ENCODE measurements at places on chromosomes 16 and 17. TPM values are rescaled to one million over a fixed set of nuclear protein-coding genes. Genes with fewer than 3 reads are reported as not detected.

GRCh38 chr16:89505204-89506112 is 2.7 kb upstream of the SPG7 start:
- H3K36me3 ChIP-seq = peaks cover 2% of the 10 kb centered on the region
- DNase-seq = peak; percentile 97
- peaks cover 29% of the 10 kb centered on the region for H3K4me1 ChIP-seq
- no peaks in the 10 kb centered on the region for H3K27me3 ChIP-seq
- H3K27ac ChIP-seq = peak overlapping the region; percentile 90
- H3K4me3 ChIP-seq = peak overlapping the region; percentile 85

GRCh38 chr17:43530288-43531081 is 15.7 kb downstream of the ETV4 start:
- no peak for DNase-seq
- no peak overlapping the region for H3K27ac ChIP-seq
- no peaks in the 10 kb centered on the region for H3K36me3 ChIP-seq
- no peaks in the 10 kb centered on the region for H3K27me3 ChIP-seq

DNA sequence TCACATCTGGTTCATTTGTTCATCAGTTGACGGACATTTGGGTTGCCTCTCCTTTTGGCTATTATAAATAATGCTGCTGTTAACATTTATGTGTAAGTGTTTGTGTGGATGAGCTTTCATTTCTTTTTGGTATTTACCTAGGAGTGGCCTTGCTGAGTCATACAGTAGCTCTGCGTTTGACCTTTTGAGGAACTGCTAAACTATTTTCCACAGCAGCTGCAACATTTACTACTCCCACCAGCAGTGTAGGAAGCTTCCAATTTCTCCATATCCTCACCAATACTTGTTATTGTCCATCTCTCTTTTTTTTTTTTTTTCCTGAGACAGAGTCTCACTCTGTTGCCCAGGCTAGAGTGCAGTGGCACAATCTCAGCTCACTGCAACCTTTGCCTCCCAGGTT is 20.7 kb upstream of the PLCG2 start:
- no peak for DNase-seq
- H3K27me3 ChIP-seq = no peaks in the 10 kb centered on the region
- no peaks in the 10 kb centered on the region for H3K36me3 ChIP-seq
- H3K4me1 ChIP-seq = peaks cover 11% of the 10 kb centered on the region

XYLT1 gene
- total RNA-seq = 7.3 TPM

KRTAP2-3 gene
- total RNA-seq = not detected

GRCh38 chr16:84959045-84959576 is 52.2 kb downstream of the ZDHHC7 start:
- peaks cover 3% of the 10 kb centered on the region for H3K4me1 ChIP-seq
- DNase-seq = no peak
- H3K36me3 ChIP-seq = no peaks in the 10 kb centered on the region
- no peak overlapping the region for H3K4me3 ChIP-seq
- no peaks in the 10 kb centered on the region for H3K27me3 ChIP-seq

DNA sequence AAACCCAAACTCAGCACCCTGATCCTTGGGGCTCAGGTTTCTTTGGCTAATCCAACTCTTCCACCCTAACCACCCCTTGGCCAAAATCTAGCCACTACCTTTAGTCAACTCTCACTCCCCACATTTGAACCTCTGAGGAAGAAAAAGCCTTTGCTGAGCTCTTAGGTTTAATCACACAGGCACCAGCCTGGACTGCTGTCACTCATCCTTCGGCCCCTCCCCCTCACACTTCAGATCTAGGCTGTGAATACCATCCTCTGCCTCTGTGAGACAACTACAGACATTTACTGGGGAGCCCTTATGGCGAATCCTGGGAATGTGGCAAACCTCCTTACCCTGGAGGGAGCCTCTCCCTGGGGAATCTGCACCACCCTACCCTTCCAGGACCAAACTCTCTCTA is 5.3 kb upstream of the RNASEK start:
- peak overlapping the region; percentile 4 for H3K27ac ChIP-seq
- H3K4me3 ChIP-seq = no peak overlapping the region

DNA sequence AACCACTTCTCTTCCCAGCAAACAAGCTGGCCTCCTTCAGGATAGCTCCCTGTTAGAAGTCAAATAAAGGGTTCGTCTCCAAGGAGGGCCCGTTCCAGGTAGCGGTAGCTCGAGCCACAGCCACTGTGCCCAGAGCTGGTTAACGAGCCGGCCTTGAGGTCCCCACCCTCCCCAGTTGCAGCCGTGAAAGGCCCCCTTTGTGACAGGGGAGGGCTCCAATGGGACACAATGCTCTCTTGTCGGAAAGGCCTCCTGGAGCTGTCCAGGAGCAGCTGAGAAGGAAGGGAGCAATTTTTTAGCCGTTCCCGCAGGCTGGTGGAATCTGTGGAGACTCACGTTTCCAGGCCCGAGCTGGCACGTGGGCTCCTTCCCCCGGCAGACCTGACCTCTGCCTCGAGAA is 29.9 kb upstream of the FOXF1 start:
- H3K27ac ChIP-seq = no peak overlapping the region
- no peak overlapping the region for H3K4me3 ChIP-seq
- no peaks in the 10 kb centered on the region for H3K4me1 ChIP-seq
- no peak for DNase-seq

TEX19 gene
- not detected for total RNA-seq

DNA sequence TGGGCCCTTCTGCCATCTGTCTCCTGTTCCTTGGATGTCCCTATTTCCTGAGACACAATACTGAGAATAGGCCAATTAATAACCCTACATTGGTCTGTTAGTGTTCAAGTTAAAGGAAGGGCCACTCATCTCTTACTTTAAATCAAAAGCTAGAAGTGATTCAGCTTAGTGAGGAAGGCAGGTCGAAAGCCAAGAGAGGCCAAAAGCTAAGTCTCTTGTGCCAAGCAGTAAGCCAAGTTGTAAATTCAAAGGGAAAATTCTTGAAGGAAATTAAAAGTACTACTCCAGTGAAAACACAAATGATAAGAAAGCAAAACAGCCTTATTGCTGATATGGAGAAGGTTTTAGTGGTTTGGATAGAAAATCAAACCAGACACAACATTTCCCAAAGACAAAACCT is 28.8 kb downstream of the ANKFN1 start:
- no peak for DNase-seq
- peaks cover 3% of the 10 kb centered on the region for H3K27me3 ChIP-seq
- no peaks in the 10 kb centered on the region for H3K36me3 ChIP-seq
- no peak overlapping the region for H3K27ac ChIP-seq
- no peak overlapping the region for H3K4me3 ChIP-seq

GRCh38 chr16:17747081-17747756 is 276.5 kb upstream of the XYLT1 start:
- H3K4me1 ChIP-seq = no peaks in the 10 kb centered on the region
- H3K36me3 ChIP-seq = no peaks in the 10 kb centered on the region
- peaks cover 6% of the 10 kb centered on the region for H3K27me3 ChIP-seq
- H3K27ac ChIP-seq = no peak overlapping the region

GPR139 gene
- total RNA-seq = not detected

DNA sequence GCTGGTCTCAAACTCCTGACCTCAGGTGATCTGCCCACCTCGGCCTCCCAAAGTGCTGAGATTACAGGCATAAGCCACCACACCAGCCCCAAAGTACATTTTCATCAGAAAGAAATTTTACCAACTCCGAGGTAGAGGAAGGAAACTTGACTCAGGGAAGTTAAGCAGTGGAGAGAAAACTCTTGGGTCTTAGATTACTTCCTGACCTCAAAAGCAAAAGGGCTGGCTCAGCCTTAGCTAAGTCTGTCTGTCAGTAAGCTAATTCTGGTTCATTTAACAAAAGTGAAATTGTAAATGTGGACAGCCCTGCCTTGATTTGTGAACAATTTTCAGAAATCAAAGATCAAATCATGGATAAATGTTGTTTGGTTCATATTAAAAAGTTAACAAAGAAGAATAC is 30.6 kb downstream of the MAP2K6 start:
- peaks cover 10% of the 10 kb centered on the region for H3K4me1 ChIP-seq
- peak overlapping the region; percentile 71 for H3K27ac ChIP-seq
- H3K36me3 ChIP-seq = peaks cover 8% of the 10 kb centered on the region
- H3K4me3 ChIP-seq = no peak overlapping the region
- DNase-seq = no peak

CD300A gene
- total RNA-seq = 2.2 TPM

TNP2 gene
- total RNA-seq = not detected

DNA sequence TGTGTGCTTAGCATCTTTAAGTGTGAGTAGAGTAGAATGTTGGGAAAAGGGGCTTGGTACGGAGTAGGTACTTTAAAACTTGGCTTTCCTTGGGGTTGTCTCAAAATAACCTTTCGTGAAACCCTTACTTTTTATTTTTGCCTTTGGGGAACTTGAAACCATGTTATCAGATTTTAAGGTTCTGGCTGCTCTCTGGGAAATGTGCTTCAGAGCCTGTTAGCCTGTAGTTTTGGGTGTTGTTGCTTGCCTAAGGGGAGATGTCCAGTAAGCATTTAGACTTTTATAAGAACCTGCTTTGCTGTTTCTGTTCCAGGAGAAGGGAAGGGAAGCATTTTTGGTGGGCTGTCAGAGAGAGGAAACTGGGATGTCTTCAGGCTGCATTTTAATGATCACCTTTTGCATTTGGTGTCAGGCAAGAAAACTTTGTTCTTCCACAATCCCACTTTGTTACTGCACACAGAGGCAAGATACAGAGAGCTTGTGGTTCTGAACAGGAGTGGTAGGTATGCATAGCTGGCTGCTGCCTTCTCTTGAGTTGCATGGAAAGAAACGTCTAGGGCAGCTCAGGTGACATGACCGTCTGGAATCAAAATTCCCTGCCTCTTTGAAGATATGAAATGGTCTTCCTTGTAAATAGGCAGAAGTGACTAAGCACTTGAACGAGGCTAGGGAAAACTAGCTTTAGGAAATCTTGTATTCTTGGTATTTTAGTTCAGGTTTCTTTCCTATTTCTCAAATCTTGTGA is 1.7 kb downstream of the RABEP1 start:
- no peaks in the 10 kb centered on the region for H3K27me3 ChIP-seq
- peak overlapping the region; percentile 82 for H3K4me3 ChIP-seq
- no peak for DNase-seq
- H3K36me3 ChIP-seq = peaks cover 26% of the 10 kb centered on the region

GRCh38 chr16:74667255-74667700 is 601 bp upstream of the RFWD3 start:
- H3K36me3 ChIP-seq = peaks cover 41% of the 10 kb centered on the region
- DNase-seq = peak; percentile 60
- H3K27ac ChIP-seq = peak overlapping the region; percentile 98
- H3K4me1 ChIP-seq = peaks cover 33% of the 10 kb centered on the region
- H3K4me3 ChIP-seq = peak overlapping the region; percentile 85
- no peaks in the 10 kb centered on the region for H3K27me3 ChIP-seq

DNA sequence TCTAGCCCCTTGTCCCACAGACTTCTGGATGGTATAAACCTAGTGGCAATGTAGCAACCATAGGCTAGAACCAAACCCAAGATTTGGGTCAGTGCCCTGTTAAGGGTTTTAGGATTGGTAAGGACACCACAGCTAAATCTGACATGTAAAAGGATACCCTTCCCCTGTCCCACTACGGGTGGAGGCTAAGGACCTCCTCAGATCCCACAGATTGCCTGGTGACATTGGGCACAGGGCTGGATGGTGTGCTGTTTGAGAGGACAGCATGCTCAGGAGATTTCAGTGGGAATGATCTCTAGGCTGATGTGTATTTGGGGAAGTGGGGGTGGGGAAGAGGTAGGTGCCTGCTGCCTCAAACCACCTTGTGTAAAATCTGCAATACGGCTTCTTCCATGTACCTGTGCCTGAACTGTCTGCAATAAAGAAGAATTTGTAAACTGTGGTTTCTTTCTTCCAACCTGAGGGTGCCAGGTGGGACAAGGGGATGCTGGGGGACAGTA is 671 bp upstream of the EDC4 start:
- peak overlapping the region; percentile 86 for H3K27ac ChIP-seq
- peak overlapping the region; percentile 82 for H3K4me3 ChIP-seq
- H3K4me1 ChIP-seq = peaks cover 27% of the 10 kb centered on the region
- no peaks in the 10 kb centered on the region for H3K27me3 ChIP-seq

PERCC1 gene
- not detected for total RNA-seq

- no peak overlapping the region for H3K27ac ChIP-seq
- no peak for DNase-seq
- no peak overlapping the region for H3K4me3 ChIP-seq
- H3K4me1 ChIP-seq = no peaks in the 10 kb centered on the region
- peaks cover 21% of the 10 kb centered on the region for H3K27me3 ChIP-seq
These were observed 100.7 kb downstream of the KCNJ12 start for GRCh38 chr17:21476867-21477266.

DNA sequence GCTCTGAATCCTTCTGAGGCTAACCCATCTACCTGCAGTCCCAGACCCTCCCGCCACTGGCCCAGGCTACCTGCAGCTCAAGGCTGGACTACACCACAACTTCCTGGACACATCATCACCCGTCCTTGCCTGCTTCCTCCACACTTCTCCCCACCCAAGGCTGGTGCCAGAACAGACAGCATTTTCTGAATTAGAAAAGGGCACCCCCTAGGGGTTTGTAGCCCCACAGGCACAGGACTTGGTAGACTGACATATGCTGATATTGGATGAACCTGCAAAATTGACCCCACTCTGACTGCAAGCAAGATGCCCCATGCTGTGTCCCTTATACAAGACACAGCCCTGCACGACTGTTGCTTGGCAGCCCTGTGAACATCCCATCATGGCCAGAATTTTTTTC is 271.5 kb upstream of the C16orf82 start:
- no peak overlapping the region for H3K4me3 ChIP-seq
- peak; percentile 54 for DNase-seq
- no peak overlapping the region for H3K27ac ChIP-seq

KRTAP9-4 gene
- total RNA-seq = not detected

- H3K4me1 ChIP-seq = no peaks in the 10 kb centered on the region
- no peak overlapping the region for H3K4me3 ChIP-seq
- no peaks in the 10 kb centered on the region for H3K36me3 ChIP-seq
- no peaks in the 10 kb centered on the region for H3K27me3 ChIP-seq
These were observed 128.4 kb downstream of the WWOX start for GRCh38 chr16:78227855-78228254.

GP1BA gene
- total RNA-seq = not detected

GRIN2C gene
- total RNA-seq = not detected

HYDIN gene
- total RNA-seq = not detected

DNA sequence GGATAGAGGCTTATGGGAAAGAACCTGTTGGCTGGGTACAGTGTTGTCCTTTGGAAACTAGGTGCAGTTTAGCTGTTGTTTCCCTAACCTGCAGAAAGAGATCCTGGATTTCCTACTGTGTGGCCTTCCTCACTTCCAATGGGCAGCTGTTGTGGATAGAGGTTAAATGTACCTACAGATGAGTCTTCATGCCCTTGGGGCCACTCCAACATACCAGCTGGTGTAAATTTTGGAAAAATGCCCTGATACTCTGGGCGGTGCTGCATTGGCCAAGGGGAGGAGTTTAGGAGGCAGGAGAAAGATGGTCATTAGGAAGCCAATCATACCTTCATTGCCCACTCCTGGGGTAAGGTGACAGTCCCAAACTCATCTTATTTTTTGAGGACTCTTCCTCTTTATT is 70.2 kb downstream of the SNX11 start:
- peaks cover 33% of the 10 kb centered on the region for H3K36me3 ChIP-seq
- H3K27me3 ChIP-seq = no peaks in the 10 kb centered on the region
- DNase-seq = no peak
- H3K27ac ChIP-seq = no peak overlapping the region
- H3K4me3 ChIP-seq = no peak overlapping the region

SLC6A2 gene
- total RNA-seq = not detected

Measured in activated CD8-positive, alpha-beta T cell treated with anti-CD3 and anti-CD28 coated beads for 36 hours (primary cell).